Lower lobe of right lung (tissue), 2 donors: ENCODE measurements at places on chromosomes 11 and 22.

- DNase-seq = no peak
These were observed 21.5 kb upstream of the RFPL3 start for GRCh38 chr22:32336121-32336603.

GRCh38 chr11:117589063-117589462 lies 208.0 kb downstream of the DSCAML1 start:
- no peak for DNase-seq

GRCh38 chr11:124865902-124866851 lies 945 bp downstream of the ROBO3 start:
- no peak for DNase-seq

- no peak for DNase-seq
These were observed 7.2 kb upstream of the IL18BP start for GRCh38 chr11:71991494-71991893.

DNA sequence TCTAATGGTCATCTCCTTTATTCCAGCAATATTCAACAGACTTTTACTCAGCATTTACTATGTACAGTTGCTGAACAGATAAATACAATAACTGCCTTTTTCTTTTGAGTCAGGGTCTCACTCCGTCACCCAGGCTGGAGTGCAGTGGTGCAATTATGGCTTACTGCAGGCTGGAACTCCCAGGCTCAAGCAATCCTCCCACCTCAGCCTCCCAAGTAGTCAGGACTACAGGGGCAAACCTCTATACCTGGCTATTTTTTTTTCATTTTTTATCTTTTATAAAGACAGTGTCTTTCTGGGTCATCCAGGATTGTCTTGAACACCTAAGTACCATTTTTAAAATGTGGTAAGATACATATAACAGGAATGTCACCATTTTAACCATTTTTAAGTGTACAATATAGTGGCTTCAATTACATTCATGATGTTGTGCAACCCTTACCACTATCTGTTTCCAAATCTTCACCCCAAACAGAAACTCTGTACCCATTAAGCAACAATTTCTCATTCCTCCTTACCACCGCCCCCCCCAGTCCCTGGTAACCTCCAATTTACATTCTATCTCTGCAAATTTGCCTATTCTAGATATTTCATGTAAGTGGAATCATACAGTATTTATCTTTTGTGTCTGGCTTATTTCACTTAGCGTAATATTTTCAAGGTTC lies 67.8 kb downstream of the MIAT start:
- no peak for DNase-seq

GRCh38 chr11:14218728-14219127 lies 140.3 kb downstream of the RRAS2 start:
- DNase-seq = no peak

- peak; percentile 50 for DNase-seq
These were observed 8.0 kb downstream of the MOB2 start for GRCh38 chr11:1478544-1478943.

DNA sequence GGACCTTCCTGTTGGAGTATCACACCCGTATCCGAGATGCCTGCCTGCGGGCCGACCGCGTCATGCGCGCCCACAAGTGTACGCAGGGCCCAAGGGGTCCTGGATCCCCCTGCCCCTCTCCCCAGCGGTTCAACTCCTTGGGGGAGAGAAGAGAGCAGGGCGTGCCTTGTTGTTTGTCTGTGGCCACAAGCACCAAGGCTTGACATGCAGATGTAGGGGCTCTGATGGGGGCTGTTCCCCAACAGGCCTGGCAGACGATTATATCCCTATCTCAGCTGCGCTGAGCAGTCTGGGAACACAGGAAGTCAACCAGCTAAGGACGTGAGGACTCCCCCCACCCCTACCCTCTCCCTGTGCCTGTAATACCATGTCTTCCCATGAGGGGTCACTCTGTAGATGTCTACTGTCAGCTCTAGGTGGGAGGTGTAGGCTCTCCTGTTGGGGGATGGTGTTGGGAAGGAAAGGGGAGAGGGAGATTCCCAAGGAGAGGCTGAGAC lies 6.8 kb downstream of the CFL1 start:
- no peak for DNase-seq

GRCh38 chr11:69157156-69157821 lies 1.6 kb downstream of the SMIM38 start:
- no peak for DNase-seq

DNA sequence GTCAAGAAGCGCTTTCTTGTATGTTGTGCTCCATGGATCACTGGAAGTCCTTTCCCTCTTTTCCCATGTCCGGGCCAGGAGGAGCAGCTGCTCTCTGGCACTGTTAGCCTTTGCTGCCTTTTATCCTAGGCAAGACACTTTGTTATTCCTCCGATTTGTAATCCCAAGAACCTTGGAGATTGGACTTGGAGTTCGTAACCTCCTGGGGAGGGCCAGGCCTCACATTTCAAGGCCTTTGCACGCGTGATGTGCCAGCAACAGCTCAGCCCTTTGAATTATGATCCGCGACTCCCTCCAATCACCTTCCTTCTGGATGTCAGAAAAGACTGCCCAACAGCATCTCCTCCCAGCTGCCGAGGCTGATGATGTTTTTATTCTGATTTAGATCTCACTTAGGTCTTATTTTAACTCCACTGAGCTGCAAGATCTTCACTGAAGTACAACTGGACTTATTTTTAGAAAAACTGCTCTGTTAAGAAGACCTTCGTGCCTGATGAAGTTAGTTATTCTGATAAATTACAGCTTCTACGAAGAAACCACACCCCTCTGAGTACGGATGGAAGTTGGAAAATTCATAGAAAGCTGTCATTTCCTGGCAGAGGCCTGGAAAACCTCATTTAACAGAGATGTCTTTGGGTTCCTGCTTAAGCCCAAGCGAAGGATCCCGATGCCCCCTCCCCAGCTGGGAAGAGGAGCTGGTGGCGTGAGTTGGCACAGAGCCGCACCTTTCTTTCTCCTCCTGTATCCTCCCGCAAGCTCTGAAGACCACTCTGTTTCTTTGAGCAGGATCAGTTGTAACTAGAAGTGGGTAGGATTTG lies 62.4 kb downstream of the PARVB start:
- no peak for DNase-seq

DNA sequence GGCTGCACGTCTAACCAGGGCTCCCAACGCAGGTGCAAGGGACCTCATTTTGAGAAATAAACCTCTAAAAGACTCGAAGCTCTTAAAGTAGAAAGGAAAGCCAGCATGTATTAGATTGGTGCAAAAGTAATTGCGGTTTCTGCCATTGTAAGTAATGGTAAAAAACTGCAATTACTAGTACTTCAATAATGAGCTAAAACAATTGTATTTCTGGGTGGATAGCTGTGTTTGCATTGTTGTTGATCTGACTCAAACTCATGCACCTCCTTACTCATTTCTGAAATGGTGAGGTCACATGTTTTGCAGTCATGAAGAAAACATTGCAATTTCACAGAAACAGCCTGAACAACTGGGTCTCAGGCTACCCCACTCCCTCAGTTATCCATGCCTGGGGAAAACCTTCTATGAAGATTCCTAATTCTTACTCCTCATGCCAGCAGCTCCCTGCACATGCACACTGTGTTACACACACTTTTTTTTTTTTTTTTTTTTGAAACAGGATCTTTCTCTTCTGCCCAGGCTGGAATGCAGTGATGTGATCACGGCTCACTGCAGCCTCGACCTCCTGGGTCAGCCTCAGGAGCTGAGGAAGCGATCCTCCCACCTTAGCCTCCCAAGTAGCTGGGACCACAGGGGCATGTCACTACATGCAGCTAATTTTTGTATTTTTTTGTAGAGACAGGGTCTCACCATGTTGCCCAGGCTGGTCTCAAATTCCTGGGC lies 24.6 kb downstream of the VWCE start:
- DNase-seq = no peak

DNA sequence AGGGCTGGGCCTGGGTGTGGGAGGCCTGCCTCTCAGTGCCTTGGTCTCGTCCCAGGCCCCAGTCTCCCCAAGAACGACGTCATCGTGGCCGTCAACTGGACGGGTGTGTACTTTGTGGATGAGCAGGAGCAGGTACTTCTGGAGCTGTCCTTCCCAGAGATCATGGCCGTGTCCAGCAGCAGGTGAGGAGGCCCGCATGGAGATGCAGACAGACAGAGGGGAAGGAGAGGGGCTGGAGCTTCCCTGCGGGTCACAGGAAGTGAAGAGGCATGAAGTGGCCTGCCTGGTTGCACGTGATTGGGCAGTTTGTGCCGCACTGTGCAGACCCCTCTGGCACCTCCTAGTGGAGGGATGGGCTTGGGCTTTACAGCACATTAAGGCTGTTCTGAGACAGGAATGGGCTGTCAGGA lies 70.4 kb downstream of the MYO7A start:
- DNase-seq = no peak

DNA sequence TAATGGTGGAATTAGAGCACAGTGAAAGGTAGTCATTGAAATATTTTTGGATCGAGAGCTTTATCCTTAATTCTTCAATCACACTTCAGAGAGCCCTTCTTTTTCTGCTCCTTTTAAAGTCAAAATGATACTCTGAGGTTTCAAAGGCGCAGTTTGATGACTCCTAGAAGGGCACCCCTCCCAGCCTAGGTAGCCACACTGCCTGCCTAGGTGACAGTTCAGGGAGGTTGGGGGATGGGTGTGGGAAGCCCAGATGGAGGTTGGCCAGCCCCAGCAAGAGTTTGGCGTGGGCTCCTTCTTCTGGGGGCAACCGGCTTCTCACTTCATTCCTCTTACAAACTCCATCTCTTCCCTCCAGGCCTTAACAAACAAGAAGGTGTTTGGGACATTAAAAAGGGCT lies 28.6 kb upstream of the PHF21A start:
- no peak for DNase-seq

DNA sequence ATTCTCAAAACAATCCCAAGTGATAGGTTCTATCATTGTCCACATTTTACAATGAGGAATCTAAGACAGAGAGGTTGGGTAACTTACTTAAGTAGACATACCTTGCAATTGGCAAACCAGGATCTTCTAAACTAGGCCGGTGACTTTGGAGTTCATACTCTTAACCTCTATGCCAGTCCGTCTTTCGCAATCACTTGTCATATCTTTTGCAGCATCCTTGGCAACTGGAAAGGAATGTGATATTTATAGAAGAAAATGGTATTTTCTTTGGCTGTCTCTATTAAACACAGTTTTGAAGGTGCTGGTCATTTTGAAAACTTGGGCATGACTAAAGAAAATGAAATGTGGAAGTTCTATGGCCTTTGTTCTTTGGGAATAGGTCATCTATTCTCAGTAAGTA lies 556.5 kb downstream of the NELL1 start:
- DNase-seq = no peak

DNA sequence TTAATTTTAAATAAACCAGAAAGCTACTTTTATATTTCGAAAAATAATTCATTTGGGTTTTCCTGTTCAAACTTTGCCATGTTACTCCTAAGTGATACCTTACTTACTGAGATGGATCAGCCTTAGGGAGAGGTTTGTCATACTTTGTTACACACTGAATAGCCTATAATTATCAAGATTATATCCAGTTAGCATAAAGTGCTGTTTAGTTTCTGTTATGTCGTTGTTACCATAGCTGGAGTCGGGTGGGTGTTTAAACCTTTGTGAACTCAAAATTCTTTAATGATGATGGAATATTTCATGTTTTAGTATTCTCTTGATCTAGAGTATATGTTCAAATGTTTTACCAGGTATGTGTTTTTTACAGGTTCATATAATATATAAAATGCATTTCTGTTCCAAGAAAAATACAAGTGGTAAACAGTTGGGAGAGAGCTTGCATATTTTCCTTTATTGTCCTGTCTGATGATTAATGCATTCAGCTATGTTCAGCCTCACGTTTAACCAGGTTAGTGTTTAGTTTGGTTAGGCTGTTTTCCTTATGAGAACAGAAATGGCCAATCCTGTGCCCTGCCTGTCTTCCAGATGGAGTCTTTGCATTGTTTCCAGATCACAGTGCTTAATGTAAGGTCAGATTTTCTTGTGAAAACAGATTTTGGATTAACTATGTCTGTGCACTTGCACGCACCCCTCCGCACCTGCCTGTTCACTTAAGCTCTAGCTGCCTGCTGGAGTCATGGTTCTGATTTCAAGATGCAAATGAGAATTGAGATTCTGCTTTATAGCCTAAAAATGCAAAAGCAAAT lies 105.6 kb downstream of the ATXN10 start:
- no peak for DNase-seq

- DNase-seq = no peak
These were observed 69.5 kb upstream of the GNAZ start for GRCh38 chr22:23000657-23001347.

GRCh38 chr11:17765356-17766072 lies 30.9 kb downstream of the KCNC1 start:
- DNase-seq = peak; percentile 15

DNA sequence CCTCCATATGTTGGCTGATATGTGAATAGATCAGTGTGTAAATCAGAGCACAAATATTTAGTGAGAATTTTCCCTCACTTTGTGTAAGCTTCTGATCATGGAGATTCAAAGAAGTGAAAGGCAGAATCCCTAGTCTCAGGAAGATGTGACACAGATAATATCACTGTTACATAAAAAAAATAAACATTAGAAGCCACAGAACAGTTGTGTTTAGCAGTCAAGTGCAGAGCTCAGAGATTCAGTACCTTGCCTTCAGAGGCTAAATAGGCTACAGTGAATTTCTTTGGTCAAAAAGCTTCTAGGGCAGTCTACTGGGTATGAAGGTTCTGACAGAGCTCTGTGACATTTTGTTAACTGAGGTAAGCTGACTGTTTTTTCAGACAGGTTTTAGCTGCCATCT lies 591.5 kb downstream of the METTL15 start:
- DNase-seq = no peak

- no peak for DNase-seq
These were observed 119.2 kb upstream of the SEZ6L start for GRCh38 chr22:26050079-26050478.

GRCh38 chr11:30919389-30920152 lies 333.4 kb upstream of the MPPED2 start:
- no peak for DNase-seq

DNA sequence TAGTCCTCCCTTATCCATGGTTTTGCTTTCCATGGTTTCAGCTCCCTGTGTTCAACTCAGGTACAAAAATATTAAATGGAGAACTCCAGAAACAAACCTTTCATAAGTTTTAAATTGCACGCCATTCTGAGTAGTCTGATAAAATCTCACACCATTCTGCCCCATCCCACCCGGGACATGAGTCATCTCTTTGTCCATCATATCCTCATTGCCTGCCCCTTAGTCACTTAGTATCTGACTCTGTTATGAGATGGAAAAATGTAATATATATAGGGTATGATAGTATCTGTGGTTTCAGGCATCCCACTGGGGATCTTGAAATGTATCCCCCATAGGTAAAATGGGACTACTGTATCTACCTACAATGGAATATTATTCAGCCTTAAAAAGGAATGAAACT lies 35.5 kb upstream of the FGF3 start:
- DNase-seq = no peak

- DNase-seq = peak; percentile 50
These were observed 48.1 kb downstream of the EP300 start for GRCh38 chr22:41140365-41140957.

GRCh38 chr22:39960791-39961746 lies 872 bp downstream of the TMA7B start:
- no peak for DNase-seq

GRCh38 chr22:49370627-49371301 lies 456.9 kb downstream of the BRD1 start:
- DNase-seq = peak; percentile 37

- no peak for DNase-seq
These were observed 53.0 kb upstream of the RDX start for GRCh38 chr11:110349138-110349996.

GRCh38 chr11:64165481-64165841 lies 452 bp downstream of the MACROD1 start:
- no peak for DNase-seq

- DNase-seq = no peak
These were observed 4.0 kb downstream of the OR8B8 start for GRCh38 chr11:124441519-124441918.

GRCh38 chr11:14969901-14970323 lies 2.2 kb downstream of the CALCA start:
- DNase-seq = no peak

- no peak for DNase-seq
These were observed 15.7 kb downstream of the TSPAN32 start for GRCh38 chr11:2317354-2318050.
